Lung (tissue), 17 donors: ENCODE measurements at places on chromosomes 5 and 9. TPM values are rescaled to one million over a fixed set of nuclear protein-coding genes. Genes with fewer than 3 reads are reported as not detected.

GRCh38 chr5:132825033-132825833 lies 5.2 kb downstream of the SHROOM1 start:
- DNase-seq: peak; percentile 38

DNA sequence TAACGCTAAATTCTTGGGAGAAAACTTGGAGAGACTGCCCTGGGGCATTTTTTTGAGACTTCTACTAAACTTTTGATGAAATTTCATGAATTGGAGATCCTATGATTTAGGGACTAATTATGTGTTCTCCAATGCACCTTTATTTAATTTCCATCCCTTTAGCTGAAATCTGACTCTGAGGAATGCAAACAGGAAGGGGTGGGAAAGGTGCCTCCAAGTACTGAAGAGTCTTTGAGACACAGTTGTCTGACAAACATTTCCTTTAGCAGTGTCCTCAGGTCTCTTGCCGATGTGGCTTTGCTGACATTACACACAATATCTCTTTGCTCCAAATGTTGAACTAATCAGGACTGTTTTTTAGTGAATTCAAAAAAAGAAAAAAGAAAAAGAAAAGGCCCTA lies 76.9 kb downstream of the LIX1 start:
- no peak for DNase-seq

The INSL6 gene
- not detected for total RNA-seq

The ARID3C gene
- not detected for total RNA-seq

The PKD2L2 gene
- total RNA-seq: not detected

GRCh38 chr5:78633700-78634099 lies 14.9 kb downstream of the LHFPL2 start:
- DNase-seq: no peak

- no peak for DNase-seq
These were observed 9.3 kb downstream of the TMEM245 start for GRCh38 chr9:109110329-109111021.
